ENCODE measurements at places on chromosomes 6 and 20.

- no peak overlapping the region for H3K4me3 ChIP-seq
- H3K27ac ChIP-seq = no peak overlapping the region
- no peaks in the 10 kb centered on the region for H3K4me1 ChIP-seq
- no peaks in the 10 kb centered on the region for H3K36me3 ChIP-seq
Measured at GRCh38 chr6:73732845-73733675, 37.1 kb downstream of the CD109 start.

- no peak overlapping the region for H3K4me3 ChIP-seq
- peaks cover 46% of the 10 kb centered on the region for H3K36me3 ChIP-seq
- no peak for DNase-seq
- no peaks in the 10 kb centered on the region for H3K27me3 ChIP-seq
- no peak overlapping the region for H3K27ac ChIP-seq
- H3K4me1 ChIP-seq = no peaks in the 10 kb centered on the region
Measured at GRCh38 chr20:25685276-25686080, 11.2 kb downstream of the ZNF337 start.

GRCh38 chr6:52337633-52338290 lies 24.2 kb upstream of the PAQR8 start:
- no peak overlapping the region for H3K4me3 ChIP-seq
- no peak for DNase-seq
- no peaks in the 10 kb centered on the region for H3K36me3 ChIP-seq
- no peaks in the 10 kb centered on the region for H3K27me3 ChIP-seq

DNA sequence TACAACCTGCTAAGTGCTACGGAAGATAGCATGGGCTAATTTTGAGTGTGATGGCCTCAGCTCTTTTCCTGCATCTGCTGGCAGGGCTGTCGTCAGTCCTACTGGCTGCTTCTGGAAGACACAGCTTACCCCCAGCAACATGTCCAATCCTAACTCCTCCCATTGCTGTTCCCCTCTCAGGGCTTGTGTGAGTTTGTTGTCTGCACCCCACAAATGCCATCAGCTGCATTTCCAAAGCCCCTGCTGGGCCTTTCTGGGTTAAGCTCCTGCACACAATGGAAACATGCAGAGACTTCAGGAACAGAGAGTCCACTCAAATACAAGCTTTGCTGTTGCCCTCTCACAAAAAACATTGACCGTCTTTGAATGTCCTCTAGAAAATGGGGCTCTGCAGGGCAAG lies 84.7 kb downstream of the RNF182 start:
- no peak for DNase-seq
- H3K4me1 ChIP-seq = no peaks in the 10 kb centered on the region
- H3K36me3 ChIP-seq = no peaks in the 10 kb centered on the region
- H3K27me3 ChIP-seq = no peaks in the 10 kb centered on the region

DNA sequence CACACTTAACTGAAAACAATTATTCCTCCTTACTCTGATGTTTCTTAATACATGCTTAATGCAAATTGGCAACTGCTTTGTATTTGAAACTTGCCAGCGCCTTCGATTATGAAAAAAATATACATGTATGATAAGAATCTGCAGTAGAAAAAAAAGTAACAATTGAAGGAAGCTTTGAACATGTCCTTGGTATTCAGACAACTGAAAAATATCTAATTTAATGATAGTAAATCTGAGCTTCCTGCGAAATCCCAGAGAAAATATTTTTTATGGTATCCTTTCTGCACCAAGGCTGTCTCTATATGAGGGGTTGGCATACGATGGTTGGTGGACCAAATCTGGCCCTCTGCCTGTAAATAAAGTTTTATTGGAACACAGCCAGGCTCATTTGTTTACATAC lies 186.2 kb downstream of the HDGFL1 start:
- H3K27ac ChIP-seq = no peak overlapping the region
- no peaks in the 10 kb centered on the region for H3K36me3 ChIP-seq
- H3K4me3 ChIP-seq = no peak overlapping the region
- no peak for DNase-seq

GRCh38 chr6:12648171-12648570 lies 68.4 kb upstream of the PHACTR1 start:
- H3K36me3 ChIP-seq = no peaks in the 10 kb centered on the region
- H3K27me3 ChIP-seq = no peaks in the 10 kb centered on the region
- H3K27ac ChIP-seq = no peak overlapping the region
- no peak overlapping the region for H3K4me3 ChIP-seq

DNA sequence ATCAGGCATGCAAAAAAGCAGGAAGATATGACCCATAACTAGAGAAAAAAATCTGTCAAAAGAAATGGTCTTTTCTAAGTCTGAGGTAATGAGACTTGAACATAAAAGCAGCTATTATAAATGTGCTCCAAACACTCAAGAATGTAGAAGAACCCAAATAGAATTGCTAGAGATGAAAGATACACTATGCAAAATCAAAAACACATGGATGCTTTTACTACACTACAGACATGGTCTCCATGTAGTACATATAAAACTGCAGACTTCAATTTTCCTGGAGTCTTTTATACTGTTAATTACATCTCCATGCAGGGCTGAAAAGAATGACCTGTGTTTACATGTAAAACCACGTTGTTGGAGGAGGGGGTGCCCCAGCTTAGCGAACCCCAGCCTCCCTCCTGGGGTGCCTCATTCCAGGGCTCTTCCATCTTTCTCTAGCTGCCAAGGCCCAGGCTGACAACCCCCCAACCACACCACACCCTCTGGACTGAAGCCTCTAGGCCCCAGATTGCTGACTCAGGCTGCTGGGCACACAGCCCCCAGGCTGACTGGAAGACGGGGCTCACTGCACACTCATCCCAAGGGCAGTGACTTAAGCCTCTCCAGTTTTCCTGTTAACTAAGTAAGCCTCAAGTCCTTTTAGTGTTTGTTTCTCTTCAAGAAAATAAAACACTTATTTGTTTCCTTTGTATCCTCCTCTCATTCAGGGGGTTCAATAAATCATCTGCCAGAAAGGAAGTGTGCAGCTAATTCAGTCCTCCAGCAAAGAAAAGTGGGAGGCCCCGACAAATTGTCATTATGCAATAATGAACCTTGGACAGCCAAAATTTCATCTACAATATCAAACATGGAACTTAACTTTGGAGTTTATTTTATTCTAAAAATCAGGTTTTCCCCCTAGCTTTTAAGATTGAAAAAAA lies 26.0 kb upstream of the PLAGL1 start:
- H3K27me3 ChIP-seq = no peaks in the 10 kb centered on the region
- H3K27ac ChIP-seq = no peak overlapping the region
- H3K4me1 ChIP-seq = no peaks in the 10 kb centered on the region
- DNase-seq = no peak
- no peak overlapping the region for H3K4me3 ChIP-seq

DNA sequence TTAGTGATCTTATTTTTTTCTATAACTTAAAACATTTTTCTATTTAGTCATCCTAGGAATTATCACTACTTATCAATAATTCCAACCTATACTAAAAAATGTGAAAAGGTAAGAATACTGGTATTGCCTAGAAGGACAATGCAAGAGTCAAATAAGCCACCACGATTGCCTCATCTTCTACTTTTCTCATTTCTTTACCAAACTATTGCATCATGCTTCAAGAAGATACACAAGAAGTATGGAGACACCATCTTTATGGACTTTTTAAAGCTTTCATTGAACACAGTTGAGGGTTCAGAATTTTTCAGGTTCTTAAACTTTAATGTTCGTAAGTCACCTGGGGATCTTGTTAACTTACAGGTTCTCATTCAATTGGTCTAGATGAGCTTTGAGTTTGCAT lies 25.9 kb downstream of the ELOVL2 start:
- no peaks in the 10 kb centered on the region for H3K27me3 ChIP-seq
- no peaks in the 10 kb centered on the region for H3K36me3 ChIP-seq

- H3K27me3 ChIP-seq = no peaks in the 10 kb centered on the region
- no peak overlapping the region for H3K4me3 ChIP-seq
- DNase-seq = no peak
- no peak overlapping the region for H3K27ac ChIP-seq
- no peaks in the 10 kb centered on the region for H3K4me1 ChIP-seq
- H3K36me3 ChIP-seq = no peaks in the 10 kb centered on the region
Measured at GRCh38 chr6:166747644-166748595, 120.9 kb upstream of the RPS6KA2 start.

DNA sequence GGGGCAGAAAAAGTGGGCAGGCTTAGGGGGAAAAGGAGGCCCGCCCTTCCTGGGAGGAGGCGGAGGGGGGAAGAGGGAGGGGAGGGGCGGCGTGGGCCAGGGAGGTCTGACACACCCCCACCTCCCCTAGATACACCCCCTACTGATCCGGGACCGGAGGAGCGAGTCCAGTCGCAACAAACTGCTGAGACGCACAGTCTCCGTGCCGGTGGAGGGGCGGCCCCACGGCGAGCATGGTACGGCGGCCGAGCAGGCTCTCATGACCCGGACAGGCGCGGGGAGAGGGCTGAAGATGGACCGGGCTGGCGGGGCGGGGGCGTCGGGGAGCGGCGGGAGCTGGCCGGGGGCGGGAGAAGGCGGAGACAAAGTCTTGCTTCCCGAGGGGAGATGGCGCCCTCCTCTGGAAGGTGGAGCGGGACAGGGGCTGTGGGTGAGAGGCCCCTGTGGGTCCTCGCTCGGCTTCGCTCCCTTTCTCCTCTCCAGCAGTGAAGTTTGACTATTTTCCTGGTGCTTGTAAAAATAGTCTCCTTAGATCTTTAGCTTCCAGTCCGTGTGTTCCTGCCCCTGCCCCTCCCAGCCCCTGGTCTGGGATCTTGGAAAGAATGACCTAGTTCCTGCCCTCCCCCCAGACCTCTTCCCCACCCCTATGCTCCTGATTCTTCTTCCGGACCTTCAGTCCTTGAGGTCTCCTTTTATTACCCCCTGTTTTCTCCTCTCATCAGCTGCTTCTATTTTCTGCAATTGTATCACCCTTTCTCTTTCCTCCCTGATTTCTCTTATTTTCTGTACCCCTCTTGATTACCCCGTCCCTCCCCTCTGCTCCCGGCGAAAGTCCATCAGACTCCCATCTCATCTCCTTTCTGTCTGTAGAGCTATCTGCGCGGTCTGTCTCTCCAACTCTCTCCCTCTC lies 6.1 kb downstream of the SYNGAP1 start:
- DNase-seq = peak; percentile 56
- H3K27me3 ChIP-seq = no peaks in the 10 kb centered on the region
- peaks cover 23% of the 10 kb centered on the region for H3K4me1 ChIP-seq
- H3K4me3 ChIP-seq = peak overlapping the region; percentile 79

DNA sequence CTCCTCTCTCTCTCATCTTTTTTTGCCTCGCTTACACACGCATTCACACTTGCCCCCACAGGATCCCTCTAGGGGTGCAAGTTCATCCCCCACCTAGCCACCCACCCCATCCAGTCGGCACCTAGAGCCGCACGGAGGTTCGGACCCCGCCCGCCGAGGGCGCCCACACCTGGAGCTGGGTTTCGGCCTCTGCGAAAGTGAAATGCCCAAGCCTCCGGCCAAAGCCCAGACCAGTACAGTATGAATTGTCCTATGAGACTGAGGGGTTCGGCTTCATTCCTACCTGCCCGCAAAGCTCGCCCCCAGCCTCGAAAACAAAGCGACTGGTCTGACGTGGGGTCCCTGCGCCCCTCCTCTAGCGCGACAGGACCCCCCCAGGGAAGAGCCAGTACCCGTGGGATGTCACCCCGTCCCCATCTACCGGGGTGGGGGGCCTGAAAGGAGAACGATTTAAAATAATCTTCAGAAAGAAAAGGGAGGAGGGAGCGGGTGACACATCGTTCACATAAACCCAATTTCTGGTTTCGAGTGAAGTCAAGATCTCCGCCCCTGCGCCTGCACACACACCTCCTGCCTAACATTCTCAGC lies 1.5 kb downstream of the TFAP2A start:
- H3K4me1 ChIP-seq = peaks cover 9% of the 10 kb centered on the region
- H3K27ac ChIP-seq = no peak overlapping the region
- no peak for DNase-seq
- peaks cover 36% of the 10 kb centered on the region for H3K27me3 ChIP-seq
- no peaks in the 10 kb centered on the region for H3K36me3 ChIP-seq

DNA sequence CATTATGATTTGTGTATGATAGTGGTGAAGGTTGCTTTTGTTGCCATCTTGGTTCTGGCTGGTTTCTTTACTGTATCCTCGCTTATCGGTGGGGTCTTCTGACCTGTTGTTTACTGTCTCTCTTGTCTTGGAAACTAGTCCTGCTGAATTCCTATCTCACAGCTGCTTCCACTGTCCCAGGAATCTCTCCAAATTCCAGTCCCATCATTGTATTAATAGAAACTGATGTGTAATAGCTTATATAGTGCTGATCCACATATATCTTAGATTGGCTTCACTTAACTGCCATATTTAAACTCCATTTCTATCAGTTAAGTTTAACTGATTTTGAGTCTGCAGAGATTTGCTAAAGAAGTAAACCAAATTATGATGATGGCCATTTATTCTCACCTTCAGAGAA lies 5.9 kb downstream of the GTF2H5 start:
- H3K27ac ChIP-seq = peak overlapping the region; percentile 54
- H3K27me3 ChIP-seq = no peaks in the 10 kb centered on the region
- H3K36me3 ChIP-seq = no peaks in the 10 kb centered on the region
- DNase-seq = no peak

- peaks cover 6% of the 10 kb centered on the region for H3K4me1 ChIP-seq
- peak overlapping the region; percentile 88 for H3K27ac ChIP-seq
- H3K27me3 ChIP-seq = no peaks in the 10 kb centered on the region
Measured at GRCh38 chr6:25138934-25139415, 140.2 kb upstream of the CARMIL1 start.

GRCh38 chr20:41782730-41783406 lies 164.7 kb upstream of the CHD6 start:
- H3K27me3 ChIP-seq = no peaks in the 10 kb centered on the region
- no peaks in the 10 kb centered on the region for H3K36me3 ChIP-seq
- no peak for DNase-seq
- H3K27ac ChIP-seq = no peak overlapping the region

DNA sequence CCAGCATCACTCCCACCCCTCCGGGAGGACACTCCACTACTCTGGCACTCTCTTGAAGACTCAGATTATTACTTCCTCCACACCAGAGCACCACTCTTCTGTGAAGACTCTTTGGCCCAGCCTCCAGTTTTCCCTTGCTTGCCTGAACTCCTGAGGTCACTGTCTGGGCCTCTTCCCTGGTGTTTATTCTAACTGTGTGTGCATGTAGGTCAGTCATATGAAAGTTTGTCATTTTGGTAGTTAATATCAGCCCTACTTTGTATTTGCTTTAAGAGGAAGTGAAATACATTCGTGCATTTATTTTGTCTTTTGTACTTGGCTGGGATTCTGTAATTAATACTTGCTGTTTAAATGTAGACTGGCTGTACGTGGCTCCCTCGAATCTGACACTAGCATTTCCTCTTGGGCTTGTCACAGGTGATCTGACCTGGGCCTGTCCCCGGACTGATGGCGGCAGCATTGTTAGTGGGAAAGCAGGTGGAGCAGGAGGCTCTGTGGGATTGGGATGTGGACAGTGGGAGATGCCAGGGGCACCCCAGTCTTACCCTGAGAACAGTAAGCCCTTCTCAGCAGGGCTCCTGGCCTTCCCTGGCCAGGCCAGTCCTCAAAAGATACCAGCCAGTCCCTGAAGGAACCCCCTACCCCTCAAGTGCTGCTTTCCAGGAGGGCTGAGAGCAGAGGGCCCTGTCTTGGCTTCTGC lies 350.5 kb downstream of the CDC5L start:
- H3K36me3 ChIP-seq = no peaks in the 10 kb centered on the region
- H3K4me3 ChIP-seq = no peak overlapping the region
- no peak overlapping the region for H3K27ac ChIP-seq
- H3K27me3 ChIP-seq = no peaks in the 10 kb centered on the region
- no peak for DNase-seq

GRCh38 chr20:15257569-15257870 lies 920.1 kb upstream of the FLRT3 start:
- DNase-seq = no peak
- H3K4me1 ChIP-seq = no peaks in the 10 kb centered on the region
- no peaks in the 10 kb centered on the region for H3K36me3 ChIP-seq
- H3K4me3 ChIP-seq = no peak overlapping the region
- H3K27me3 ChIP-seq = no peaks in the 10 kb centered on the region

- no peaks in the 10 kb centered on the region for H3K27me3 ChIP-seq
- H3K4me3 ChIP-seq = no peak overlapping the region
- no peak overlapping the region for H3K27ac ChIP-seq
- DNase-seq = no peak
- no peaks in the 10 kb centered on the region for H3K4me1 ChIP-seq
Measured at GRCh38 chr6:3165631-3166534, 8.5 kb upstream of the TUBB2A start.

Data from ascending aorta (tissue), 2 donors.